NCI-H2029 treated with DMSO at 0.1 percent for 48 hours (cell line): ENCODE measurements at places on chromosomes 16 and 17.

DNA sequence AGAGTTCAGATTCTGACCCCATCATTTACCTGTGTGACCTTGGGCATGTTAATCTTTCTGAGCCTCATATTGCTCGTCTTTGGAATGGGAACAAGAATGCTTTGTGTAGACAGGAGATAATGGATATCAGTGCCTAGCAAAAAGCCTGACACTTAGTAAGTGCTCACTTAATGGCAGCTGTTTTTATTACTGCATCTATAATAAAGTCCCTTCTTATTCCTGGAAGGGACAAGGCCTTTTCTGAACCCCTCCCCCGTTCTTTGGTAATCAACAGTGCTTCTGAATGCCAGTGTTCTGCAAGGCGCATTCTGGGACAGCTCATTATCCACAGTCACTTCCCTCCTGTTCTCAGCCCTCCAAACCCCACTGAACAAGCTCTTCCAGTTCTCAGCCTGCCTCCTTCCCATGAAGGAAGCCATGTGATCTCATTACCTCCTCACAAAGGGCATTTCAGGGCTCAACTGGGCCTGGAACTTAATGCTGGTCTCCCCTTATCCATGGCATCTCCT is 25.1 kb upstream of the SUPT4H1 start:
- no peak for DNase-seq

- DNase-seq: no peak
These were observed 896.2 kb downstream of the CDH11 start for GRCh38 chr16:64225696-64226095.

DNA sequence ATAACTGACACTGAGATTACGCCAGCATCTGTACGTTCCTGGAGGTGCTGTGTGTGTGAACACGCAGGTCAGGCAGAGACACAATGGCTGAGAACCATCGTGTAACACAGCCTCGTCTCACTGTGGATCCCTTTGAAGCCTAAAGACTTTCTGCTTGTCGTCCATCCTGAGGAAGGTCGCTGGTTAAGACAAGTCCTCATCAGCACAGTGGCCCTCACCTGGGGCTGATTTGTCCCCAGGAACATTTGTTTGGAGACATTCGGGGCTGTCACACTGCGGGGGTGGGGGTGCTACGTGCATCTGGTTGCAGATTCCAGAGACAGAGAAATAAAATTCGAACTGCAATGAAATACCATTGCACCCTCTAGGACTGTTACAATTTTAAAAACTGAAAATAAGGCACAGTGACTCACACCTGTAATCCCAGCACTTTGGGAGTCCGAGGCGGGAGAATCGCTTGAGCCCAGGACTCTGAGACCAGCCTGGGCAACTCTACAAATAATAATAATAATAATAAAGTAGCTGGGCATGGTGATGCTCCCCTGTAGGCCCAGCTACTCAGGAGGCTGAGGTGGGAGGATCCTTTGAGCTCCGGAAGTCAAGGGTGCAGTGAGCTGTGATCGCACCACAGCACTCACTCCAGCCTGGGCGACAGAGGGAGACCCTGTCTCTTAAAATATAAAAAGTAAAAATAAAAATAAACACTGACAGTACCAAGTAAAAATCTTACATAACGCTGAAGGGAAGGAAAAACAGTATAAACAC is 112.0 kb upstream of the METRNL start:
- DNase-seq: no peak

GRCh38 chr16:50398336-50398735 is 29.5 kb upstream of the BRD7 start:
- DNase-seq: no peak

DNA sequence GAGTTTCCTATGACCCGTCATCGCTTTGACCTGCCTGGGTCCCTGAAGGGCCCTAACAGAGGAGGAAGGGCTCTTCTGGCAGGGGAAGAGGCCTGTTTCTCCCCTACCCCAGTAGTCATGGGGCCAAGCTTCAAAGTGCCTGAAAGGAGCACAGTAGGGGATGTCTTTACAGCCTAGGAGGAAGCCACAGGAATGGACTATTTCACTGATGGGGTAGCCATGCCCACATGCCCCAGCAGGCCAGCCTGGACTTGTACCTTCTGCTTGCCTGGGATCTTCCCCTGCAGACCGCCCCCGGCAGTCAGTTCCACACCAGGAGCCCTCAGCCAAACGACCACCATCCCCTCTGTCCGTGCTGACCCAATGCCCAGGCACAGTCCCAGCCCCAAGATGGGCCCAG is 41.8 kb upstream of the PEMT start:
- DNase-seq: no peak

GRCh38 chr16:22418826-22419225 is 44.4 kb upstream of the CDR2 start:
- no peak for DNase-seq

DNA sequence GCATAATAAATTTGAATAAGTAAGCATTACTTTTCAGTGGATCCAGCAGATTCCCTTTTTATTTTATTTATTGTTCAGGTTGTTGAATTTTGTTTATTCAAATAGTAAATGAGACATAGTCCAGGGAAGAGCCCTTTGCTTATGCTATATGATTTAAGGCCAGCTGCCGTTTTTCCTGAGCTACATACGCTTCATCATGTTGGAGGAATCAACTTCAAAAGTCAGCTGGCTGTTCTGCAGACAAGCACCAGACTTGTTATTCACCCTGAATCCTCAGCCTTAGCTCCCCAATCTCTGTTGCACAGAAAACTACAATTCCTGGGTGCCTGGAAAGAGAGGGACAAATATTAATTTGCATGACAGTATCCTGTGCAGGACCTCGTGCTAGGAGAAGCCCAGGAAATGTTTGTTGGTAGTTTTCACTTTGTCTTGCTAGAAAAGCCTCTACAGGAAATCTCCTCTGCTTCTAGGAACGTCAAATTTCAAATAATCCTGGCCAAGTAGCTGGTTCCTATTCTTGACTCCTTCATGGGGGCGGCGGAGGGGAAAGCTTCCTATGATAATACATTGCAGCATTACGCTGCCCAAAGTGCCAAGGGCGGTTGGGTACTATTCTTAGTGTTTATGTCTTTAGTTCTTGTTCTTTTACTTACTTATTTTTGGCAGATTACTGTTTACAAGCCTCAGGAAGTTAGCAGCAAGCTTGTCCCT is 101.6 kb downstream of the PRKCA start:
- no peak for DNase-seq
